ENCODE measurements at places on chromosomes 1 and 21.
A peak's percentile ranks its signal among the peaks of the same experiment; 100 is the strongest.

- no peak for DNase-seq
Measured at GRCh38 chr1:29043274-29043965, 80.3 kb downstream of the TMEM200B start.

DNA sequence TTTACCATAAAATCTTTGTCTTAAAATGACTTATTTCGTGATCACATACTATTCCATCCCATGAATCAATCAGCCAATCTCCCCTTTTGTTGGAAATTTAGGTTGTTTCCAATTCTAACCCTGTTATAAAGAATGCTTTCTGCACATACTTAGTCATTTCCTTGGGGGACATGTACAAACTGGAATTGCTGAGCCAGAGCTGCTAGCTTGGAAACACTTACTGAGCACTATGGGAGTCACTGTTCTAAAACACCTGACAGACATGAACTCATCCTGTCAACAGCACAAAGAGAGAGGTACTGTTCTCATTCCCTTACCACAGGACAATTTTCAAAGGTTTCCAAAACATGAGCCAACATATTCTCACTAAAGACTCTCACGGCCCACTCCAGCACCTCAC, 32.1 kb downstream of the AK2 start:
- no peak for DNase-seq

DNA sequence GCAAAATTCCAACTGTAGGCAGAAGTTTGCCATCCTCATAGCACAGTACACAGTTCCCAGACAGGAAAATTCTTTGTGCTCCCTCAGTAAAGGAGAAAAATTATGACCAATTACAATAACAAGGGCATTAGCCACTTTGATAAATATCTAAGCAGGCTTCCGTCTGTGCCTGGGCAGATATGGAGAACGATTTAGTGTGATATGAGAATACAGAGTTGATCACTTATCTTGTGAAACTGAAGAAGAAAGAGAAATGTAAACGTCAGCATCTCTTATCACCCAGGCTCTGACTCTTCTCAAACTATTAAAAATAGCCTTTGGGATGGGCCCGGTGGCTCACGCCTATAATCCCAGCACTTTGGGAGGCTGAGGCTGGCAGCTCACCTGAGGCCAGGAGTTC, 54.5 kb upstream of the TIAM1 start:
- no peak for DNase-seq

- peak; percentile 42 for DNase-seq
Measured at GRCh38 chr1:108692724-108693655, 880 bp downstream of the PRPF38B start.

DNA sequence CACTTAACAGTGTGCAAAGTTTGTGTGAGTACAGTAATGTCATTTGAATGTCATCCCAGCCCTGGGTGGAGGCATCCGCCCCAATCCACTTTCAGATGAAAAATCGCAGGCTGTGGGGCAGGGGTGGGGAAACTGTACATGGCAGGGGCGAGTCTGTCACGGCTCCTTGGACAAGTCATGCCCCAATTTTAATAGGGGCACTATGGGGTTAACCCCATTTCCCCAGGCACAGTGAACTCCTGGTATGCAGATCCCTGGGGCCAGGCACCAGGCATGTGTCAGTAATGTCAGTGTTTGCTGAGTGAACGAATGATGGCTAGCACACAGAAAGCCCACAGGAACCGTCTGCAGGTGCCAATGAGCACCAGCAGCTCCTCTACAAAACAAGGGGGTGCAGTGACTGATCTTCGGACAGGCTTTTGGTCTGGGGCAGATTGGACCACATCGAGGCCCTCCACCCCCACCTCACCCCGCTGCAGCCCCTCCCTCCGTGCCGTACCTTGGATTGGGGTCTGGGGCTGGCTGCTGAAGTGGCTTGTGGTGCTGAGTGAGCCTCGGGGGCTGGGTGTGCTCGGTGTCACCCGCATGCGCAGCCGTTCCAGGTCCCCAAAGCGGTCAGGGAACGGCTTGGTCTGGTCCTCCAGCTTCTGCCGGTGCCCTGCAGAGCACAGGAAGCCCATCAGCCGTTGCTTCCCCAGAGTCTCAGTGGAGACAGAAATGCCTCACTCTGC, 23.2 kb downstream of the RUNX3 start:
- DNase-seq, result no peak

GRCh38 chr1:109877317-109877771, 33.3 kb upstream of the CSF1 start:
- DNase-seq, result no peak

- DNase-seq, result no peak
Measured at GRCh38 chr1:186681121-186681520, 898 bp upstream of the PTGS2 start.

DNA sequence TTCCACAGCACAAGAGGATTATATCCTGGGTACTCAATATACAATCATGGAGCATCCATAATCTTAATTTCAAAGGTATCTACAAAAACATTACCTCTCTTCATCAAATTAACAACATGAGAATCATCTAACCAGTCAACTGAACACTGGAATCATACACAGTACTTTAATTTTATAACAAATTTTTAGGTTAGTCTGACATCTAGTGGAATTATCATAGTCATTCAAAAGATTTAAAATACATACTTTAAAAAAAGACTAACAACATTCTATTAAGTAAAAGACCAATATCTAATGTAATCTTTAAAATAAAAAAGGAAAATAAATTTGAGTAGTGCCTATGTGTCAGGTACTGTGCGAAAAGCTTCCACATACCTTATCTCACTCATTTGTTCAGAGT, 16.8 kb upstream of the SH3GLB1 start:
- no peak for DNase-seq

GRCh38 chr1:155272466-155273342, 600 bp downstream of the CLK2 start:
- no peak for DNase-seq

- no peak for DNase-seq
Measured at GRCh38 chr1:98267423-98267822, 346.6 kb upstream of the DPYD start.

GRCh38 chr1:145805057-145805456, 18.8 kb downstream of the RNF115 start:
- DNase-seq, result no peak

DNA sequence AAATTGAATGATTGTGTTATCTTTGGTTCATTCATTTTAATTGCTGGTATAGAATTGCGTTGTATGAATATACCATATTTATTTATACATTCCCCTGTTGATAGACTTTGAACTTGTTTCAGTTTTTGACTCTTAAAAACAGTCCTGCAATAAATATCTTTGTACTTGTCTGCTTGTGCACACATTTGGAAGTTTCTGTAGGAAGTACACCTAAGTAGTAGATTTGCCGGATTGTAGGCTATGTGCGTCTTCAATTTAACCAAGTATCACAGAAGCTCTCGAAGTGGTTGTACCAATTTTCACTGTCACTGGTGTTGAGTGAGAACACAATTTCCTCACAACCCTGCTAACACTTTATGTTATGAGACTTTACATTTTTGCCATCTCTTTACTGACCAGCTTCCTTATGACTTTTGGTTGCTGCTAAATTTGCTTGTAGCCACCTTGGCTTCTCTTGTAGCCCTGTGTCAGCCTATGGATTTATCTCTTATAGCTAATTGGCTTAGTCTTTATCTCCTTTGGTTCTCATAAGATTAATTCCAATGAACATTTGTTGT, 2.2 kb downstream of the TTC3 start:
- no peak for DNase-seq

DNA sequence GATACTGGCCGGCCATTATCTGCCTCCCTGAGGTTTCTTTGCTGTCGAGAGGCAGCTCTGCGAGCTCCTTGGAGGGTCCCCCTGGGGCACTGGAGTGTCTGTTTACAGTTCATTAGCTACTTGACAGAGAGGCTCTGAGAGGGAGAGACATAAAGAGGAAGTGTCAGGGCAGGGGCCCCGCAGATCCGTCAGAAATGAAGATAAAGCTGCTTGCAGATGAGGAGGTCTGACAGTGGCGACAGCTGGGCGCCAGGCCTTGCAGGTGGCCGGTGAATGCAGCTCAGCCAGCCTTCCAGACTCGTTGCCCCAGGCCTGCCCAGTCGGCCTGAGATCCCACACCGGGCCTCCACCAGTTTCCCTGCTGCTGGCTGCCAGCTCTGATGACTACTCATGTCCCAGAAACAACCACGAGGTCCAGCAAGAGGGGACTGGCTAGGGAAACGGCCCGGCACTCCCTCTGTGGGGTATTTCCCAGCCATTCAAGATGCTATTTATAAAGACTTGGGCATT, 84.7 kb downstream of the DISP3 start:
- no peak for DNase-seq

DNA sequence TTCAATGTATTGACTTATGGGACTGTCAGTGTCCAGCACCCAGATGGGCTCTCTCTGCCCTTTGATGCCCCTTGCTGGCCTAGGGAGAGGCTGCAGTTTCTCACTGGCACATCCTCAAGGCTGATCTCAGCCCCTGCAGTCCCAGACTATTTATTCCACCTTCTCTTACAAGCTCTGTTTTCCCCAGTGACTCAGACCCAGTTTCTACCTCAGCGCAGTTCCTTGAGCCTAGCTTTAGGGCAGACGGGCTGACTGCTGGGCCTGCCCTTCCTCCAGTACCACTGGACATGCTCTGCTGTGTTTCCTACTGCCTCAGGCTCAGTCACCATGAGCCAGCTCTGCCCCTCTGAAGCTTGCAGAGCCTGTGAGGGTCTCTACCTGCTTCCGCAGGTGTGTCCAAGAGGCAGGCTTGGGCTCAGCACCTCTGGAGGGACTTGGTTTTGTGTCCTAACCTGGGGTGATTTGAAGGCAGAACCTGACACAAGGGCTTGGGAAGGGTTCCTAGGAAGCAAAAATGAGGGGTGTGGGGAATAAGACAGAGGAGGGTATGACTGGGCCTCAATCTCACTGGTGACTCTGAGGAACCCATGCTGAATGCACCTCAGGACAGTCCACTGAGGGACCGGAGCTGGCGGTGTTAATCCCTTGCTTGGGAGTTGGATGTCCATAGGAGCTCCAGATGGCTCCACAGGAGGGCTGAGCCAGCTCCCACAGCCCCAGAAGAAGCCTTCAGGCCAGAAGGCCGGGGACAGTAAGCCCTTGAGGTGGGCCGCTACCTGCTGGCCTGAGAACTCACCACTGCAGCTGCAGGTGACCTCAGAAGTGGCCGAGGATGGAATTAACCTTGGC, 689.9 kb downstream of the MATN1 start:
- DNase-seq, result no peak

DNA sequence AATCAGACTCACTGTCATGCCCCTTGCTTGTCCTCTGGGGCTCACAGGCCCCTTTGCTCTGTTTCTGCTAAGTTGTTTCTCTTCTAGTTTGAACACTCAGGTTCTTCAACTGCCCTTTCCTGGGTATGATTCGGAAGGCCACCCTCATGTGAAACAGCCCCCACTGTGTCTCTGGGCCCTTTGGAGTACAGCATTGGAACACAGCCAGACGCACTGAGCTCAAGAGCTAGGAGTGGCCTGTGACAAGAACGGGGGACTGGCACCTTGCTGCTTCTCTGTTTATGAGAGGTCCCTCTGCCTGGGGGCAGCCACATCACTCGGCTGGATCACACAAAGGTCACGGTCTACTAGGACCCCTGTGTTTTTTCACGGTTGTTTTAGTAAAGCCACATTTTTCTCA, 114.4 kb upstream of the ZC3H12A start:
- DNase-seq, result no peak

DNA sequence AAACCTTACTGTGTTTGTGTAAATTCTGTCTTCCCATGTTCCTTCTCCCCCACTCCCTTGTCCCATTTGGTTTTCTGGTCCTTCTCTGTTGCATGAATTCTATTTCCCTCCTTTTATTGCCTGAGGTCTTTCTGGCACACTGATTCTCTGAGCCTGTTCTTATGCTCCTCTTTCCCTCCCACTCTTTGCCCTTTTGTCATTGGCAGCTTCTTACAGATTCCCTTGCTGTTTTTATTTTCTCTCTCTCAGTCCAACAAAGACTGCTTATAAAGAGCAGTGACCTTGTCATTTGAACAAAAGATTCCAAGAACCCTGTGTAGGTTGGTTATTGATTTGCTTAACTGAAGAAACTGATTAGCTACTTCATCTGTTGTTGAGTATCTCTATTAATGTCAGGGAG, 49.7 kb downstream of the GPR52 start:
- no peak for DNase-seq

GRCh38 chr1:204313675-204314074, 46.1 kb downstream of the PLEKHA6 start:
- DNase-seq, result no peak

- no peak for DNase-seq
Measured at GRCh38 chr1:236060286-236060685, 4.6 kb downstream of the NID1 start.

- no peak for DNase-seq
Measured at GRCh38 chr1:162977944-162978568, 91.1 kb upstream of the RGS4 start.

DNA sequence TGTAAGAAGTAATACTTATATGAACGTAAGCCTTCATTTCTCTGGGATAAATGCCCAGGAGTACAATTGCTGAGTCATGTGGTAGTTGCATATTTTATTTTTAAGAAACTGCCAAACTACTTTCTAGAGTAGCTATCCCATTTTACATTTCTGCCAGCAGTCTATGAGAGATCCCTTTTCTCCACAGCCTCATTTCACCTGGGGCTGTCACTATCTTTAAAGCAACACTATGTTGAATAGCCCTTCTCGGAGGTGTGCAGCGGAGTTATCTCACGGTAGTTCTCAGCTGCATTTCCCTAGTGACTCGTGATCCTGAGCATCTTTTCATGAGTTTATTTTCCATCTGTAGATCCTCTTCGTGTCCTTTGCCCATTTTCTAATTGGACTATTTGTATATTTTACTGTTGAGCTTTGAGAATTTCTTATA, 93.4 kb downstream of the ADARB1 start:
- no peak for DNase-seq

GRCh38 chr1:43147625-43148327, 24.3 kb downstream of the EBNA1BP2 start:
- DNase-seq, result no peak

DNA sequence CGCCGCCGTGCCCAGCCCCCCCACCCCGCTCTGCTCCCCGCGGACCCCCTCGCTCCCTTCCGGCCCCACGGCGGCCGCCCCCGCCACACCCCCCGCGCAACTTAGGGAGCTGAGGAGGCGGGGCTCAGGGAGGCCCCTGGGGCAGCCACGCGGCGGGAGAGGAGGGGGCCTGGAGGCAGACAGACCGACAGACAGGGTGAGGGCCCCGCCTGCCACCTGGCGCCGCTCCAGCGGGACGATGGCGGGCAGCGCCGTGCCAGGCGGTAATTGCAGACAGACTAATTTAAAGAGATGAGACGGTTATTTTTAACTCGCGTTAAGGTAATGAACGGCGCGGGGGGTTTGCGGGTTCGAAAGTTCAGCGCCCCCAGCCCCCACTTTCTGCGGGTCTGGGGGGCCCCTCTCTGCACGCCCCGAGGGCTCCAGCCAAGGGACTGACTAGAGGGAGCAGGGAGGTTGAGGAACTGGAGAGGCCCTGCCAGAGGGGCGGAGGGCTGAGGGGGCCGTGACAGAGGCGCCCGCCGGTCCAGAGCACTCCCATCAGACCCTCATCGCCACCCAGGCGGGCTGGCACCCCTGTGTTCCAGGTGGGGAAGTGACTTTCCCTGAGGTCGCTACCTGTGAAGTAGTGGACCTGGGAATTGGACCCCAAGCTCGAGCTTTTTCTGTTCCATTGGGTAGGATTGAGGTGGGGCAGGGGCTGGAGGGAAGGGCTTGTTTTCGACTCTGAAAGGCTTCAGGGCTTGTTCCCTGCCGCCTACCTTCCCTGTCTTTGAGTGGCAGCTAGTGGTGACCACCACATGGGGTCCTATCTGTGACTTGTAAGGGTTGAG, 5.4 kb downstream of the FOXO6 start:
- DNase-seq, result no peak

- no peak for DNase-seq
Measured at GRCh38 chr1:43853161-43853921, 80.3 kb upstream of the ARTN start.

- DNase-seq, result no peak
Measured at GRCh38 chr1:27609210-27609555, 5.2 kb upstream of the AHDC1 start.
